Stimulated activated CD8-positive, alpha-beta memory T cell treated with anti-CD3 and anti-CD28 coated beads, Interleukin-4, amount 100 ng/mL, for 4 hours (primary cell): ENCODE measurements at places on chromosomes 4 and X.

- DNase-seq: no peak
Observed at GRCh38 chr4:147809211-147809610, 77.3 kb downstream of the ARHGAP10 start.

GRCh38 chr4:185730387-185730786 lies 81.6 kb downstream of the SORBS2 start:
- no peak for DNase-seq

- DNase-seq: no peak
Observed at GRCh38 chr4:130266814-130267213, 1170.9 kb downstream of the C4orf33 start.

DNA sequence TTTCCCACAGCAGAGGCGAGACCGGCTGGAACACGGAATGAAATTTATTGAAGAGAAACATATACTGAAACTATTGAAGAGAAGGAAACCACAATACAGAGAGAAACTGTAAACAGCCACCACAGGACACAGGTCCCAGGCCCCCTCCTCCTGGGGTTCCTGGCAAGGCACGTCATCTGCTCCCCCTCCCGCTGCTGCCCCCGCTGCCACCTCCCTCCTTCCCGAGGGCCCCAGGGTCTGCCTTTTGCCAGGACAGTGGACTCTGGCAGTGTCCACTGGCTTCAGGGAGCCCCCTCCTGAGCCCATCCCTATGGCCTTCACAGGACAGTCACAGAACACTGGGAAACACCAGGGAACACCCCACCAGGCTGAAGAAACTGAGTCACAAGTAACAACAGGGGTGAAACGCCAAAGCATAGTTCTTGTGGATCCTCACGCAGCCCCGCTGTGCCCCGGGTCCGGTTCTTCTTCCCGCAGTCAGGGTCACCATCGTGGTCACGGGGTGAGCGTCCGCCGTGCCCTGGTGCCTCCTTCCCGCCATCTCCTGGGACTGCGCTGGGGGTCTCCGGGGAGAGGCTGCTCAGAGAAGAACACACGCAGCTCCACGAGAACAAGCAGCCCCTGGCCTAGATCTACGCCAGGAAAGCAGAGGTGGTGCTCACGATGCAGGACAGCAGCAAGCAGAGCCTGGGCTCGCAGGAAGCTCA lies 5.4 kb downstream of the PNMA6E start:
- no peak for DNase-seq

DNA sequence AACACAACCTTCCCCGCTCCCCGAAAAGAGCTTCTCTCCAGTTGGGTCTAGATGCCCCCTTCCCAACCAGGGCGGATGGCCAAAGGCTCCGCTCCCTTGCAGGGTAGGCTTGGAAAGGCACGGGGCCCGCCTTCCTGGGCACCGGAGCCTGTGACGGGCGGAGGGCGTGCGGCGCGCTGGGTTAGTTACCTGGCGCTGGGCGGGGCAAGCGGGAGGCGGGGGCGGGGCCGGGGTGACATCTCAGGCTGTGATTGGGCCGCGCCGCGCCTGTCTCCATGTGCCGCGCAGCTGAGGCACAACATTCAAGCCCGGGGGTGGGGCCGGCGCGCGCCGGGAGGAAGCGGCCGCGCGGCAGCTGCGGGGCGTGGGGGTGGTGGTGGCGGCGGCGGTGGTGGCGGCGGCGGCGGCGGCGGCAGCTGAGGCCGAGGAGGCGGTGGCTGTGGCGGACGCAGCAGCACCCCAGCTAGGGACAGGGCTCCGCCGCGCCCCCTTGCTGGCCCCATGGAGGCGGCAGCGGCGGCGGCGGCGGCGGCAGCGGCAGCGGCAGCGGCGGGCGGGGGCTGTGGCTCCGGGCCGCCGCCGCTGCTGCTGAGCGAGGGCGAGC lies at the start of gene REPS2:
TSS of gene REPS2 (plus strand) at position 298 of the 604 bp plus-strand sequence. CDS start at position 502, 204 bp downstream.
- peak; percentile 36 for DNase-seq

GRCh38 chr4:32826169-32826568 lies 2106.0 kb downstream of the PCDH7 start:
- no peak for DNase-seq

DNA sequence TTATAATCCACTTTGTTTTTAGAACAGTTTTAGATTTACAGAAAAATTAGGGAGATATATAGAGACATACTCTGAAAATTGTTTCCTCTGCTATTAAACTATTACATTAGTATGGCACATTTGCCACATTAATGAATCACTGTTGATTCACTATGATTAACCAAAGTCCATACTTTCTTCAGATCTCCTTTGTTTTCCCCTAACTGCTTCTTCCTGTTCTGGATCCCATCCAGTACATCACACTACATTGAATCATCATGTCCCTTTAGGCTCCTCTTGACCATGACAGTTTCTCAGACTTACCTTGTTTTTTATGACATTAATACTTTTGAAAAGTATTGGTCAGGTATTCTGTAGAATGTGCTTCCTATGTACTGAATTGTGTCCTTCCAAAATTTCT lies 109.2 kb upstream of the EDNRA start:
- no peak for DNase-seq

GRCh38 chr4:183249854-183250253 lies 70.2 kb downstream of the CLDN22 start:
- no peak for DNase-seq
